HS-27A (cell line): ENCODE measurements at places on chromosomes 4 and X.

- DNase-seq: no peak
These were observed 153.0 kb upstream of the RPS6KA6 start for GRCh38 chrX:84340968-84341367.

DNA sequence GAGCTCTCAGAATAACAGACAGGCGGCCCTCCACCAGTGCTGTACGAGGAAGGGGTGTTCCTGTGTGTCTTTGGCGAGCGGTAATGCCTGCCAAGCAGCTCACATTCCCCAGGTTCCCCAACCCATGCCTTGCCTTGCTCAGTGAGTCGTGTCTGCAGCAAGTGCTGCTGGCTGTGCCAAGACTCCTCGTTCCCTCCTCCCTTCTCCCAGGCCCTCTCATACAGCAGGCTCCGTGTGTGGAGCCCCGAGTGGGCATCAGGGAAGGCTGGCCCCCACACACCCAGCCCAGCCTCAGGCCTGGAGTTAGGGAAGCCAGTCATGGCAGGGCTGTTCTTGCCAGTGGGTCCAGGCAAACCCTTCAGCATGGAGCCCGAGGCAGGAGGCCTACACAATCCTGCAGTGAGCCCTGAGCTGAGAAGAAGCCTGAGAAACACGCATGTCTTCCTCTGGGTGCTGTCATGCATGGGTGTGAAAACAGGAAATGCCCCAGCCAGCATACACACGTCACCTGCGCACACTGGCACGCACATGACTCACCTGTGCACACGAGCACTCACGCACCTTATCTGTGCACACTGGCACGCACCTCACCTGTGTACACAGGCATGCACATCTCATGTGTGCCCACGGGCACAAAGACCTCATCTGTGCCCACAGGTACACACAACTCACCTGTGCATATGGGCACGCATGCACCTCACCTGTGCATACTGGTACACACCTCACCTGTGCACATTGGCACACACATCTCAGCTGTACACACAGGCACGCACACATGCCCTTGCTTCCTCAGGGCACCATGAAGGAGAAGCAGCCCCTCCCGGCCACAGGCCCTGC lies 238.7 kb downstream of the DHRSX start:
- no peak for DNase-seq

GRCh38 chr4:104502471-104502870 lies 7.8 kb upstream of the CXXC4 start:
- no peak for DNase-seq

- DNase-seq: no peak
These were observed 7.4 kb downstream of the FATE1 start for GRCh38 chrX:151723156-151723760.

DNA sequence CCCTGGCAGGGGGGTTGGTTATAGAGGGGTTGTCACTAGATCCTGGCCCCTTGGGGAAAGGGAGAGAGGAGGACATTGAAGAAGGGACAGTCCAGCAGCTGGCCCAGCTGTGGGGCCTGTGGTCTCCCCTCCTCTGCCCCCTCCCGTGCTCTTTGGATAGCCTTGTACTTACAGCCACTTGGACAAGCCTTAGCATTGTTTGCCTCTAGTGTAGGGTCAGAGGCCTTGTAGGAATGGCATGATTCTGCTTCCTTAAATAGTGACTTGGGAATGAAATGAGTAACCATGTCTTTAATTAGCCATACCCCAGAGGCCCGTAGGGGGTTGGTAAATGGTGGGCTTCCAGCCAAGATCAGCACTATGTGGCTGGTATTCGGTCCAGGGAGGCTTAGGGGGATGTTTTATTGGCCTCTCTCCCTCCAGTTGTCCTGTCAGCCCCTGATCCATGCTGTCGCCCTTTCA lies 230.6 kb downstream of the PTTG2 start:
- no peak for DNase-seq

- no peak for DNase-seq
These were observed 68.7 kb upstream of the NDST3 start for GRCh38 chr4:117965622-117966021.

DNA sequence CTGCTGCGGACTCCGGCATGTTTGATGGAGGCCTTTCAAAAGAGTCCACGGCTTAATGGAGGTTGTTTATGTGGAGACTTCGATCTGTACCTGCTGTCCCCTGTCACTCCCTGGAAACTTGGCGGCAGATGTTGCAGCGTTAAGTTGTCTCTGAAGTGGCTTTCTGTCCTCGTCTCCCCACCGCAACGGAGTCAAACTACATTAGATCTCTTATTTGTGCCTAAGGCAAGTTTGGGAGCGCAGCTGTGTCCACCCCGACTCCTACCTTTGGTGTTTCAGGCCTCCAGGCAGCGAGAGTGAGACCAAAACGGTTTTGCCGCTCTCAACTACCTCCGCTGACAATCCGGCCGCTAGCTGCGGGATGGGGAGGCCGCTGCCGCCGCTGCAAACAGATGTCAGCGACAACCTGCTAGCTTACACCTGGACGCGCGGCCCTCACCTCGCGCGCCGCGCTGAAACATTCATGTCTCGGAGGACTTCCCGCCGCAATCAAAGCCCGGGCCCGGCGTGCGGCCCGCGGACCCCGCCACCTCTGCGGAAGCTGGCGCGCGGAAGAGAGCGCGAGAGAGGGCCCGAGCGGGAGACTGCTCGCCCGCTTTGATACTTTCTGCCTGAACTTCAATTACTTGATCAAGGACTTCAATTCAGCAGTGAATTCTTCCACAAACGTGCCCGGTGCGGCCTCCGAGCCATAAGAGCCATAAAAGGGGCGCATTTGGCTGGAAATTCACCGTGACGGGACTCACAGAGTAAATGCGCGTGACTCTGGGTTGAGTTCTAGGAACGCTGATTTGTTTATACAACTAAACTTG lies 108.4 kb downstream of the ANTXR2 start:
- no peak for DNase-seq

DNA sequence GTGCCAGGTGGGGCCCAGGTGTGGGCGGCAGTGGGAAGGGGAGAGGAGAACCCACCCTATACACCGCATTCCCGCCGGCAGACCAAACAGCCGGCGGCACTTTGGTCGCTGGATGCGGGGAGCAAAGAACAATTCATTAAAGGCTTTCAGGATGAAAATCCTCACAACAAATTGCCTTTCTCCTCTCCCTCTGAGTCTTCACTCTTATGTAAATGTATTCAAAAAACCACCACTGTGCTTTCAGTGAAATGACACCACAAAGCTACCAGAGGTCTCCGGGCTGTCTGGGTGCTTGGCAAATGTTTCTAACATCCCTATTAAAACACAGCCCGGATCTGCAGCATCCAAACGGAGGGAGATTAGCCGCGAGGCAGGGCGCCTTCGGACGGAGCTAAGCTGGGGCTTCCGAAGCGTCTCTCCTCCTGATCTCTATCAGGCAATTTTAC lies 171.8 kb upstream of the TBL1X start:
- DNase-seq: no peak
